ENCODE measurements at places on chromosomes 5 and 9.

DNA sequence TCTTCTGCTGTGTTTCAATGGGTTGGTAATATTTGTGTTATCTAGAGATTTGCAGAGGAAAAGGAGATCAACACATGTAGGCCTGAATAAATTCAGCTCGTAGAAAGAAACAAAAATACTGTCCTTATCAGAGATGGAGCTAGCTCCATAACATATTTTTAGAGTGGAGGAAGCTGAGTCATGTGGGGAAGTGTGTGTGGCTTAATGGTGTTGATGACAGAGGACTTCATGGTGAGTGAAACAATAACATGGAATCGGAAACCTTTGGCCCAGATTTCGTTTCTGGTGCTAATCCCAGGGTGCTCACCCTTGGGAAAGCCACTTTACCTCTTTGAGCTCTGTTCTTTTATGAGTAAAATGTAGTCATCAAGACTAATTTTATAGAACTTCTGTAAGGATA, 825.0 kb downstream of the TLR4 start:
- DNase-seq = no peak

DNA sequence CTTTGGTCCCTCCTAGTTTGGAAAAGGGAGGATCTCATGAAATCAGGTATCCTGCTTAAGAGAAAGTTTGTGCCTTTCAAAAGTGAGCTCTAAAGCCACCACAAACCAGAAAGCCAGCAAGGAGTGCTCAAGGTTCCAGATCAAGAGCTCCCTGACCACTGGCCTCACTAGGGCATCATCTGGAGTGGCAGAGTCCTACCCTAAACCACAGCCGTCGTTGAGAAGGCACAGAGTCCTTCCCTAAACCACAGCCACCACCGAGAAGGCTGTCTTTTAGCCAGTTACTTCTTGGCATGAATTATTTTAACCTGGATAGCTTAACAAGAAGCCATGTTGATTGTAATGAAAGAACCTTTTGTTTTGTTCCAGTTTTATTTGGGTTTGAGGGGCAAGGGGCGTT, 102.9 kb downstream of the FRMD3 start:
- no peak for DNase-seq

DNA sequence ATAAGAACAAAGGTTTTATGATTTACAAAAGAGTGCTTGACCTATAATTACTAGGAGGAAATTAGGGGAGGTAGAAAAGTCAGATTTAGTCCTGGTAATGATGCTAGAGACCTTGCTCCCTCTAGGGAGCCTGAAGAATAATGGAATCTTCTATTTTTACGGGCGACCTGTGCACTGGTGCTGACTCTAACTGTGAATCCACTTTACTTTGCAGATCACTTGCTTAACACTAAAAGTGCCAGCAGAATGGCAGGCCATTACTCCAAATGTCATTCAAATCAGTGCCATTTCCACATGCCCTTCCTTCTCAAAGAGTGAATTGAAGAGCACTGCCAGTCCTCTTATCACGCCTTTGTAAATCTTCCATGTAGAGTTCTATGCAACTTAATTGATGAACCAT, 359.4 kb upstream of the ARRDC3 start:
- DNase-seq = no peak

GRCh38 chr9:28900406-28900805, 1327.1 kb upstream of the C9orf72 start:
- no peak for DNase-seq

- no peak for DNase-seq
Measured at GRCh38 chr5:141763541-141763940, 81.5 kb upstream of the ARAP3 start.

DNA sequence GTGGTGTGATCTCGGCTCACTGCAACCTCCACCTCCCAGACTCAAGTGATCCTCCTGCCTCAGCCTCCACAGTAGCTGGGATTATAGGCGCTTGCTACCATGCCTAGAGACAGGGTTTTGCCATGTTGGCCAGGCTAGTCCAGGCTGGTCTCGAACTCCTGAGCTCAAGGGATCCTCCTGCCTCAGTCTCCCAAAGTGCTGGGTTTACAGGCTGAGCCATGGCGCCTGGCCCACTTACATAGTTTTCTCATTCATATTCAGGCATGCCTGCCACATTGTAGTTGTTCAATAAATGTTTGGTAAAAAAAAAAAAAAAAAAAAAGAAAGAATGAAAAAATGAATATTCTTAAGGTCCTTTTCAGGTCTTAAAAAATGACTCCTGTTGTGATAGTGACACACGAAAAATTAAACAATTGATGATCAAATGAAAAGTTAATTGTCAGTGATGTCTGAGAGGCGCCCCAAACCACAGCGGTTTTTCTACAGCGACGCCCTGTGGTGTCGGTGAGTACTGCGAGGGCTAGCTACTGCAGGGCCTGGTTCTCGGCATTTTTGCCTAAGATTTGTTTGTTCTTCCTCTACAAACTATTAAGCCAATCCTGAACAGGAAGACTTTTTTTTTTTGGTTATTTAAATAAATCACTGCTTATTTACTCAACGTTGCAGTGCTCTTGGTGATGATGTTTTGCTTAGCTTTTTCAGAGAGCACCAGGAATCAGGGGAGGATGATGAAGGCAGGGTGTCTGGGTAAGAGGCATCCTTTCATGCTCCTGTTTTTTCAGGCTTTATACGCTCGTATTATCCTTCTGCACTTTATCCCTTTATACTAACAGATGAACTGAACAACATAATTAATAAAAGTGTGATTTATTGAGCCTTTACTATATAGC, 67.0 kb upstream of the DPYSL3 start:
- DNase-seq = peak; percentile 83

DNA sequence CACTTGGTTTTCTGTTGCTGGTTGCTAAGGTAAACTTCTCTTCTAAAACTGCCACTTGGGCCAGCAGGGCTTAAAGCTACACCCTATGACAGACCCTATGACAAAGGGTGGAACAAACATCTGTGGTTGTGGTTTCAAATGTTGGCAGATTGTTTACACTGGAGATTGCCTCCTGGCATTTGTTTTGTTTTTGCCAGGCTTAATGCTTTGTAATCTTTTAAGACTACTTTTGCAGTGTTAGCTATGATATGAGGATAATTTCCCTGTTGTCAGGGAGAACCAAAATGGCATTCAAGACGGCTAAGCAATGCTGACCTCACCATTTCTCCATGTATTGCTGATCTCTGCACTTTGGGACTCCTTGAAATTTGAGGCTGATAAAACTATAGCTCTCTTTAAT, 50.3 kb downstream of the MAMDC2 start:
- no peak for DNase-seq

DNA sequence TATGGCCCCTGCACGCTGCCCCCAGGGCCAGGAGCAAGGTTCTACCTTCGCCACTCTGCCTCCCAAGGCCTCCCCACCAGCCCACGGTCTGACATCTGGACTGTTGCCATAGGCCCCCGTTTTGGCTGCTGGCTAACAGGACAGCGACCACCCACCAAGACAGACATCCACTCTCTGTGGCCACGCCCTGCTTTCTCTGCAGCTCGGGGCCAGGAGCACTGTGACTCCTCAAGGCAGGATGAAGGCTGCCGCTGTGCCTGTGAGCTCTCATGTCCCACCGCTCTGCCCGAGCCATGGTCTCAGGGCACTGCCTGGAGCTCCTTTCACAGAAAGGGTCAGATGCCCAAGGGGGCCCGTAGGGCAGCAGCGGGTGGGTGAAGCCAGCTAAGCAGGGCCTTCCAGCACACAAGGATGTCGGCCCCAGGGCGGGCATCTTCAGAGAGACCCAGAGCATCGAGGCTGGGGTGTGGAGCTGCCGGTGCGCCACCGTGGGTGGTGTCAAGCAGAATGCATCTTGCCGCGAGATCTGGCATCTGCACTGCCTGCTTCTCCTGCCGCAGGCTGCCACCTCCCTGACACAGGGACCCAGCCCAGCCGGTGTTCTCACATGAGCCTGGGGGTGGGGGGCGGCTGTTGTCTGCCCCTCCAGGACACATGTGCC, 92.2 kb upstream of the ADAMTS2 start:
- no peak for DNase-seq

Data from mesothelial cell of epicardium (in vitro differentiated cells).